ENCODE measurements at places on chromosomes 4 and X.

- no peak for DNase-seq
Observed at GRCh38 chr4:156472624-156473023, 499.0 kb downstream of the PDGFC start.

GRCh38 chr4:60313611-60314178 lies 886.4 kb upstream of the ADGRL3 start:
- no peak for DNase-seq

- DNase-seq, result no peak
Observed at GRCh38 chrX:69257499-69258127, 92.4 kb upstream of the PJA1 start.

- no peak for DNase-seq
Observed at GRCh38 chr4:86963697-86964096, 28.9 kb downstream of the AFF1 start.

DNA sequence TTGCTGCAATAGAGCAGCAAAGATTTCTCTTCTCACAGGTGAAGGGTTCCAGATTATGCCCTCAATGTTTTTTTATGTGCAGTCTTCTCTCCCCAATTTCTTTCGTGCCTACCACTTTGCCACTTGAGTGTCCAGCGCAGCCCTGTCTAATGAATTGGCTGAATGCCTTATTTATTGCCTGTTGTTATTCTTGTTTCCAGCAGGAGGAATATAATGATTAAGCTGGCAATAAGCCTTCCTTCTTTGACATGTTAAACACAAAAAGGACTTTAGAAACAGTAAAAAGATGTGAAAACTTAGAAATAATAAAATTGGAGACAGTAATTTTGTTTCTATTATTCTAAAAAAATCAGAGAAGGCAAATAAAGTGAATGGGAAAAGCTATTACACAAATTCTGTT lies 34.6 kb upstream of the FRAS1 start:
- no peak for DNase-seq

- no peak for DNase-seq
Observed at GRCh38 chr4:15100994-15101695, 98.9 kb downstream of the CPEB2 start.

DNA sequence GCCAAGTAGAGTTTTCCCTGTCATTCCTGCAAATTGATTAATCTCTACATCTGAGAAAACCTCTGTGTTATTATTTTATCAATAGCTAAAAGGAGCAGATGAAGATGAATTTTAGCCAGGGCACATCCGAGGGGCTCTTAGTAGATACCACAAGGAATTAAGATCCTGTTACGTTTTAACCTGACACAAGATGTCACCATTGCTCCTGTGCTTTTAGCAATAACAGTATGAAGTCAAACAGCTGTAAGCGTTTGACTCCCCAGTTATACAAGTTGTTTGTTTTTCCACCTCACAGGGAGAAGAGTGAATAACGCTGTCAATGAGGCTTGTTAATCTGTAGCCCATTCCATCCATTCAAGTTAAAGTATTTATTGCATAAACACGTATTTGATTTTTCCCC lies 76.0 kb upstream of the AP1S2 start:
- DNase-seq, result no peak

DNA sequence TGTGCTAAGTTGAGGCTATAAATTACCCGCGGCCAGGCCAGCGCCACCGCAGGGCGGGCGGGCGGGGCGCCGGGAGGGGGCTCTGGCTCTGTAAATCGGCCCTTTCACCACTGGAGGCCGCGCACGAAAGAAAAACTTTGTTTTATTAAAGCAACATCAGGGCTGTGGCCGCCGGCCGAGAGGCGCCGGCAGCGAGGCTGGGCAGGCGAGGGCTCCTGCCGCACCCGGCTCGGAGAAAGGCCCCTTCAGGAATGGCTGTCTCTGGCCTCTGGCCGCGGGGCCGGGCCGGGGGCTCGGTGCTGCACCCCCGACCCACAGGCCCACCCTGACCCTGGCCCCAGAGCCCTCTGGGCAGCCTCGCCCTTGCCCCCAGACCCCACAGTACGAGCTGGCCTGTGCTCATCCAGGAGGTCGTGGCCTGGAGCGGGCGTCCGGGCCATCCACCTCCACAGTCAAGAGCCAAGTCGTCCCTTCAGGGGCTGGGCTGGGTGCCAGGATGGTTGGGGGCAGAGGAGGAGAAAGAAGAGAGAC lies 29.5 kb upstream of the FGFR3 start:
- DNase-seq, result no peak

- no peak for DNase-seq
Observed at GRCh38 chrX:134570899-134571298, 87.4 kb downstream of the PLAC1 start.

GRCh38 chr4:168208957-168209614 lies 109.5 kb downstream of the DDX60 start:
- DNase-seq, result no peak

DNA sequence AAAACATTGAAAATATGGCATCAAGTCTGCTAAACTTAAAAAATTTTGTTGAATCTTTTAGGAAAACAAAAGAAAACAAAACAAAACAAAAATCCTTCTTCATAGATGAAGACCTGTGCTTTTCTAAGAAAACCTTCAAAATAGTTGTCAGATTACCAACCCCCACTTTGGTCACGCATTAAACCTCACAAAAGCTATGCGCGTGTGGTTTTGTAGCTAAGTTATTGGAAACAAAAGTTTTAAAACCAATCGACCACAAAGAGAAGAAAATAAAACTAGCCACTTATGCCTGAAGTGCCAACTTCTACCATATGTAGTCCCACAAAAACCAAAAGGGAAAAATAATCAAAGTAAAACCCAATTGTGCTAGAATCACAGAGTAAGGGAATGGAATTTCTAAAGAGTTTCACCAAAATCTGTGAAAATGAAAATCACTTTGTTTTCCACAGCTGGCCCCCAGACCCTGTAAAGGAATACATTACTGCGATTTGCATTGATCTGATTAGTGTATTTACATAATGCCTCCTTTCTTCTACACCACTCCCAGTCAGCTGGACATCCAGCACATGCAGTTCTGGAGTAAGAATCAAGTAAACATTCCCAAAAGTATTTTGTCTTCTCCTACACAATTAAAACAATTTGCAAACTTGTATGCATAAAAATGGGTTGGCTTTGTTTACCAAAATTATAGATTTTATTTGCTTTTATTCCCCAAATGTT lies 330.1 kb upstream of the DKK2 start:
- no peak for DNase-seq

DNA sequence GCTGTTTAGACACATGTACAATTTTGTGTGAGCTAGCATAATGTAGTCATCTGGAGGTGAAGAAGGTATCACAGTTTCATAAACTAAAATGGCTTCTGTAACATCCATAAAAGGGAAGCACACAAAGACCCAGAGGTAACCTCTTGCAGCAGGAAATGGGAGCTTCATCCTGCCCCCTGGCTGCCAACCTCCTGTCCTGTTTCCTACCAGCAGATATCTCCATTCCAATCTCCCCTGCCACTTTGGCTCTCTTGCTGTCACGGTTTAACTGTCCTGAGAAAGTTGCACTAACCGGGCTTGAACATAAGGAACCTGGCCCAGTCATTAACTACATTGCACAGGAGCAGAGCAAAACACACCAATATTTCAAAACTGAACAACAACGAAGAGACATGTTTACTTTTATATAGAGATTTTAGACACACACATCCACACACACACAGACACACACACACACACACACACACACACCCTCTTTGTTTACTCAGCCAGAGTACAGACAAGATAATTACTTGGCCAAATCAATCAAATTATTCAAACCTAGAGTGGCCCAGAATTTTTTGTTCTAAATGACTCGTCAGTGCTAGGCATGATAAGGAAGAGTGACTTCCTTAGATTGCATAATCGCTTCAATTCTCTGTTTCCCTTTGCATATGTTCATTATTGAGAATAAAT lies 24.2 kb downstream of the MID2 start:
- no peak for DNase-seq

DNA sequence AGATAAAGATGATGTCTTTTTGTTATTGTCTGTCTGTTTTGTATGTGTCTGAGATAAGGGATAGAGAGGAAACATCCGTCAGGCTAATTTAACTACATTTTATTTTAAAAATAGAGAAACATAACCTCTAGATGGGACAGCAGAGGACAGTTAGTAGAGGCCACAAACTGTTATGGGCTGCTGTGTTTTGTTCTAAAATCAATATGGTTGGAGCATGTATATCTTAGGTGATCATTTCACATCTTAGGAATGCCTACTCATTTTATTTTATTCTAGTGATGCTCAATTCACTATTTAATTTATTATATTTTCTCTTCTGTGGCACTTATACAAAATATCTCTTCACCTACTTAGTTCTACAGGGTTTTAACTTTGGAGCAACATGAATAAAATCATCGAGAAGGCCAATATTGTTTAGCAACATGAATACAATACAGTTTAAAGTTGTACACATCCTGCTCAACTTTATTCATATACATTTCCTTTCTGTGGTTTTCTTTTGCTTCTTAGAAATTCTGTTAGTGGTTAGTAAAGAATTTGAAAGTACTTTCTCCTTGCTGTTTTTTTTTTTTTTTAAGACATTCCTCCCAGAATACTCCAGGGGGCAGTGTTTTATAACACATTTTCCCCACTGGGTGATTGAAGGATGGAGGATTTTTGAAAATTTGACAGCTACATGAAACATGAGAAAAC lies 392.9 kb downstream of the UNC5C start:
- no peak for DNase-seq

DNA sequence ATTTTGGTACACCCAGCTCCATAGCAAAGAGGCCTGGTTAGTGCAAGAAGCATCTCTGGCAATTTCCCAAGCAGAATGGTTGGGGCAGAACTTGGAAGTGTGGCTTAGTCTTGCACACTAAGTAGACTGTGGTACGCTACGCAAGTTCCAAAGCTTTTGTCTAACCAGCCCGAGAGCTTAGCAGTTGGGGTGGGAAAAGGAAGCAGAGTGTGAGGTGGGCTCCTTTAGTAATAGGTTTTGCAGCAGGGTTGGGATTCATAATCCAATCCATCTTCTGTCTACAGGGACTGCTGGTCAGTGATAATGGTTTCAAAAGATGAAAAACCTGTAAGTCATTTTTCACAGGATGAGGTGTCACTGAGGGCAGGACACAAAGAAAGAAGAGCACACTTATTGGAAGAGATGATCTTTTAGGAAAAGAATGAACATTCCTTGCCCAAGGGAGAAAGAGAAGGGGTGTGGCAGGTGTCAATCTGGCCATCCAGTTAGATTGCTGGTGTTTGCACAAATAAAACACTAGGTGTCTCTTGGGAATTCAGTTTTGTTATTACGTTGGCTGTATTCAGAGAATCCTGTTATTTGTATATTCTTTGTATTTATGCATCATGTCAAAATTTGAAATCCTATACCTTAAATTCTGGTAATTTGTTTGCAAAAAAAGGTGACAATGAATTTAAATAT lies 244.3 kb downstream of the GPAT3 start:
- no peak for DNase-seq

GRCh38 chr4:140136509-140136908 lies 17.5 kb downstream of the MAML3 start:
- DNase-seq, result no peak

DNA sequence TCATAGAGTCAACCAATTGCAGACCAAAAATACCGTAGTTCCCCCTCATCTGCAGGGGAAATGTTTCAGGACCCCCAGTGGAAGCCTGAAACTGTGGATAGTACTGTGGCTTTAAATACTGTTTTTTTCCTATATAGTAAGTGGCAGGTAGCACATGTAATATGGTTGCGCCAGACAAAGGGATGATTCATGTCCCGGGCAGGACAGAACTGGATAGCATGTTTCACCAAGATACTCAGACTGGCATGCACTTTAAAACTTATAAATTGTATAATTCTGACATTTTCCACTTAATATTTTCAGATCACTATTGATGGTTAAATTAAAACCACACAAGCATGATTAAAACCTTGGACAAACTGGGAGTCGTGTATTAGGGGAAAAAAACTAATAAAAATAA lies 276.3 kb upstream of the AGA start:
- no peak for DNase-seq

GRCh38 chrX:19513383-19513782 lies 1.9 kb downstream of the MAP3K15 start:
- DNase-seq, result no peak

DNA sequence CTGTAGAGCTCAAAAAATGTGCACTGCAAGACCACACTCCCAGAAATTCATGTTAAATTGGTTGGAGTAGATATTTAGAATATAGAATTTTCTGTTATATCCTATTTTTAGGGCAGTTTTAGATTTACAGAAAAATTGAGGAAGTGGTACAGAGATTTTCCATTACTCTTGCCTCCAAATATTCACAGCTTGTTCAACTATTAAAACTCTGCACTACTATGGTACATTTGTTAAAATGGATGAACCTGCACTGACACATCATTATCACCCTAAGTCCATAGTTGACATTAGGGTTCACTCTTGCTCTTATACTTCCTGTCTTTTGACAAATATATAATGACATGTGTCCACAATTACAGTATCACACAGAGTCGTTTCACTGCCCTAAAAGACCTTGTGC lies 1724.5 kb downstream of the C4orf33 start:
- no peak for DNase-seq

GRCh38 chr4:80173841-80174240 lies 23.5 kb upstream of the PRDM8 start:
- no peak for DNase-seq

DNA sequence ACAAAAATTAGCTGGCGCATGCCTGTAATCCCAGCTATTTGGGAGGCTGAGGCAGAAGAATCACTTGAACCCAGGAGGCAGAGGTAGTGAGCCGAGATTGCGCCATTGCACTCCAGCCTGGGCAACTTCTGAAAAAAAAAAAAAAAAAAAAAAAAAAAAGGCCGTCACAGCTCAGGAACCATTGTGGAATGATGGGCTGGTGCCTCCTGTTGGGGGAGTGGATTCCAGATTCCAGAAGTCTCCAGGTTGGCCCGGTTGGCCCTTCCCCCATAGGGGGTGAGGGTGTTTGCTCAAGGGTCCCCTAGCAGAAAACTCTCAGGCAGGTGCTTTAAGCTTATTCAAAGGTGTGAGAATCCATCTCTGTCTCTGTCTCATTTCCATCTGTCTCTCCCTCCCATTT lies 11.5 kb downstream of the SH3TC1 start:
- no peak for DNase-seq

DNA sequence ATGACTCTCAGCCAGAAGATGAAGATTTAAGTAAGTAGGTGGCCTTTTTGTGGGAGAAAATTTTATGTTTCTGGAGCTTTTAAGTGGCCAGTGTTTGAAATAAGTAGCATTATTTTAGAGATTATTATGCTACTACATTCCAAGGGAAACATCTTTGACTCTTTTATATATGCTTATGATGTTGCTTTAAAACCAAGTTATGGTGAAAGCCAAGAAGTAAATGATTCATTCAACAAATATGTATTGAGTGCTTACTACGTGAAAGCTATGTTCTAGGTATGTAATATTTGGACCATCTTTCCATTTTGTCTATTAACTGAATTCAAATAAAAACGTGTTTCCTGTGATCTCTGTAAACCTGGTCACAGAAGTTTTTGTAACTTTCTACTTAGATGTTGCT lies 58.3 kb downstream of the ZFX start:
- DNase-seq, result no peak

- DNase-seq, result no peak
Observed at GRCh38 chr4:139214039-139214534, 37.1 kb upstream of the ELF2 start.

- DNase-seq, result no peak
Observed at GRCh38 chr4:112563431-112564200, 47.6 kb upstream of the NEUROG2 start.

- no peak for DNase-seq
Observed at GRCh38 chr4:181004056-181004455, 1239.1 kb upstream of the TENM3 start.

All from activated T-helper 1 cell treated with anti-CD3 and anti-CD28 coated beads, Interleukin-2, amount 50 U/mL, for 16 hours (primary cell).